ENCODE measurements at places on chromosomes 7 and 10.

- DNase-seq: no peak
Measured at GRCh38 chr7:155190688-155191087, 107.0 kb upstream of the INSIG1 start.

- DNase-seq: no peak
Measured at GRCh38 chr10:48245977-48246376, 28.5 kb downstream of the FRMPD2 start.

GRCh38 chr7:39321909-39322498 lies 244.2 kb upstream of the YAE1 start:
- no peak for DNase-seq

DNA sequence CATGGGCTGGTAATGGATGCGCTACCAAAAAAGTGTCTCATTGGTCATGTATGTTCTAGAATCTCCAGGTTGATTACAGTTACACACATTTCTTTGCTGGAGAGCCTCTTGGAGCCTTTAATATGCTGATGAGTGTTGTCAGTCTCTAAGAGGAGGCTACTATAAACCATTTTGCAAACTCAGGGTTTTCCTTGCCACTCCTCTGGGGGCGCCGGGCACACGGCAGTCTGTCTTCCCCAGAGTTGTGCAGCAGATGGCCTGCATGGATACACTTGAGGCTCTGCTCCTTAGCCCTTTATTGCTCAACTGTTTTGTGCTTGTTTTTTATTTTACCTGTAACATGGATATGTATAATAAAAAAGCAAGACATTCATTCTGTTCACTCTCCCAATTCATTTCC lies 196.5 kb downstream of the ACTR3B start:
- DNase-seq: no peak

- no peak for DNase-seq
Measured at GRCh38 chr7:1259621-1260243, 27.1 kb downstream of the UNCX start.

- DNase-seq: no peak
Measured at GRCh38 chr7:82615527-82615926, 171.9 kb upstream of the CACNA2D1 start.

- no peak for DNase-seq
Measured at GRCh38 chr10:113473851-113474250, 79.0 kb upstream of the HABP2 start.

GRCh38 chr7:47413526-47414341 lies 168.2 kb downstream of the TNS3 start:
- no peak for DNase-seq

- DNase-seq: no peak
Measured at GRCh38 chr7:73740212-73740611, 1.6 kb upstream of the ABHD11 start.

- DNase-seq: no peak
Measured at GRCh38 chr7:6256677-6257535, 15.5 kb downstream of the CYTH3 start.

DNA sequence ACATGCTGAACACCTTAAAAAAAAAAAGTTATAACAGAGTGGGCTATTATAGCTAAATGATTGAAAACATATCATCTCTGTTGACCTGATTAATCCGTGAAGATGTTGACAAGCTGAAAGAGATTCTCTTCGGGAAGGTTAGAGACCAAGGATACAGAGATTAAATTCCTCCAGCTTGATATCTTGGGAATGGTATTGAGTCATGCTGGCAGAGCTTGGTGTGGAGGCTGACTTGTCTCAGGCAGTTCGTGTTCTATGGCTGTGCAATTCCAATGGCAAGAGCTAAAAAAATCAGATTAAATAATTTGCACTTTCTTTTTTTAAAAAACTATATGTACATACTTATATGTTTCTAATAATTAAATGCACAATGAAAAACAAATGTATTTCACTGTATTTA lies 24.9 kb upstream of the CACNA2D1 start:
- no peak for DNase-seq

- no peak for DNase-seq
Measured at GRCh38 chr10:119370111-119370741, 162.9 kb downstream of the GRK5 start.

DNA sequence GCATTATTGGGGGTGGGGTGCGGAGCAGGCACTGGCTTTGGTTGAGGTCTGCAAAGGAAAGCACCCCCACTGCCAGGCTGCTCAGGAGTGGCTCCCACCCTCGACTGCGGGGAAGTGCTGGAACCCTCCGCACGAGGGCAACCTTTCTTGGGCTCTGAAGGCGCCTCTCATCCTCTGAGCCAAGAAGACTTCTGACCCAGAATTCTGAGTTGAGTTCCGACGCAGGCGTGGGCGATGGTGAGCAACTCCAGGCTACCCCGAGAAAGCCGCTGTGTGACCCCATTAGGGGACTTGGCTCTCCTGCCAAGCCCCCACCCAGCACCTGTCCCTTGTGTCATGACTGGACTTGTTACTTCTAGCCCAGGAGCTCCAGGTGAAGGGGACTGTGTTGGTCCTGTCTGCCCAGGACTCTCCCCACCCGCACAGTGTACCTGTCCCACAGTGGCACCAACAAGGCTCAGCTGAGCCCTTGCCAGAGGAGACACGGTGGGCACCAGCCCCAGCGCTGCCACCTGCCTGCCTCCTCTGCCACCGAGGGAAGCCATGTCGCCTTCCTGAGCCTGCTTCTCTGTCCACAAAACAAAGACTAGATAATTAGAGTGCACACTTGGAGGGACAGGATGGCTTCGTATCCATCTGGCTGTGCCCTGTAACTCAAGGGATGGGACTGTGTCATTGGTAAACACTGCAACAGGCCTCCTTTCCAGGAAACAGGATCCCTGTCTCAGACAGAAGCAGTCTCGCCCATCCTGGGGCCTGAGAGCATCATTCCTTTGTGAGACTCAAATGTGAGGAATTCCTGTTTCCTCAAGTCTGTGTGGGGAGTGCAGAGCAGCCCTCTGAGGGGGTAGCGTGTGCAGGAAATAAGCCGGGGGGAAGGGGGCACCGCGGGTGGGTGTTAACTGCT lies 128.8 kb downstream of the LHPP start:
- DNase-seq: no peak

DNA sequence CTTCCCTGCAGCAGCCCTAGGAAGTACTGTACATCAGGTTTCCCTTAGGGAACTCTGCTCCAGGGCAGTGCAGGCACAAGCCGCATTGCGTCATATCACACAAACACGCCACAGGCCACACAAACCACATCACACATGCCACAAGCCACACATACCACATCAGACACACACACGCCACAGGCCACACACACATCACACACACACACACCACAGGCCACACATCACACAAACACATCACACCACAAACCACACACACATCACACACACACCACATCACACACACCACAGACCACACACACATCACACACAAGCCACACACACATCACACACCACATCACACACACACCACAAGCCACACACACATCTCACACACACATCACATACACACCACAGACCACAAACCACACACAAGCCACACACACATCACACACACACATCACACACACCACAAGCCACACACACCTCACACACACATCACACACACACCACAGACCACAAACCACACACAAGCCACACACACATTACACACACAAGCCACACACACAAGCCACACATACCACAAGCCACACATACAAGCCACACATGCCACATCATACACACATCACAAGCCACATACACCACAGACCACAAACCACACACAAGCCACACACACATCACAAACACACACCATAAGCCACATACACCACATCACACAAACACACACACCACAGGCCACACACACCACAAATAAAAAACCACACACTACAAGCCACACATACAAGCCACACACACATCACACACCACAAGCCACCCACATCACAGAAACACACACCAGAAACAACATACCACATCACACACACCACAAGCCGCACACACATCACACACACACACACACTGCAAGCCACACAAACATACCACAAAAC lies 53.4 kb downstream of the TMEM209 start:
- no peak for DNase-seq

- DNase-seq: no peak
Measured at GRCh38 chr10:26557641-26558014, 119.5 kb downstream of the APBB1IP start.

DNA sequence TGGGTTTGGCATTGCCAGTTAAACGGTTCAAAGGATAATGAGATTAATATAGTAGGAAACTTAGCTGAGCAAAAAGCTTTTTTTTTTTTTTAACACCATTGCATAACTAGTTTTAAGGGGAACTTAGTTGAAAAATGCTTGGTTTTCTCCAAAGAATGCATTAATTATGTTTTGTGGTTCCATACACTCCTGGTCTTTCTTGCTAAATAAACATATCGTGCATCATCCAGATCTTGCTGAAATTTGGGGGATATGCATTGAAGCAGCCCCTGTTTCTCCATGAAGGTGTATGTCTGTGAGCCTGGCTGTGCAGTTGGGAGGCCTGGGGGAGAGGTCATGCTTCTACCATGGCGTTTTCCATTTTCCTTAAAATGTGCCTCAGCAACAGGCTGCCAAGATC lies 558.2 kb upstream of the GALNT17 start:
- no peak for DNase-seq

DNA sequence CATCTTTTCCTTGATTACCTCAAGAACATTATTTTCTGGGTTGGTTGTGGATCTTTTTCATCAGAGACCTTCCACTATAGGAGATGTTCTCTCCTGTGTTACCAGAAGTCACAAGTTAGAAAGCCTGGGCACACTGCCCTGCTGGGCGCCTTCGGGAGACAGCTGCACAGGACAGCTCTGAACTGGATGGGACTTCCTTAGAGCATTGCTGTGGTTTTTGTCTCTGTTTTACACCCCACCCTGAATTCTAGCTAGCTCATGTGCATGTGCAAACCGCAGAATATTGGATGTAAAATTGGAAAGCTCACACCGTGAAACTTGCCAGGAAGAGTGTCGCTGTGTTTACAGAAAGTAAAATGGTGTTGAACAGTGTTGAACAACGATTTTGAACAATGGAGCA lies 54.4 kb upstream of the SEC61G start:
- DNase-seq: no peak

DNA sequence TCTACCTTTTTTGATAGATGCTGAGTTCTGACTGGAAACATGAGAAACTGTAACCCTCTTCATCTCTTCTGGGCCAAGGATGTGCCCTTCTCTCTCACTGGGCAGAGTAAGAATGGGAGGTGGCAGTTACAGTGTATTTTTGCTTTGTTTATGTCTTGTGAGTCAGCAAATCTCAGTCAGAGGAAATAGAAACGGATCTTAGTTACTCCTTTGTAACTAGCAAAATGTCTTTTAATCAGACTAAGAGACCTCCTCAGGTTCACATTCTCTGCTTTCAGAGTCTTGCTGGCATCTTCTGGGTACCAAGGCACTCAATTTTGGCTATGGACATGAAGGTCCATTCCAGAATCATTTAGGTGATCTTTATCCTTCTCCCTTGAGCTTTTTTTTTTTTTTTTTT lies 70.9 kb downstream of the HHEX start:
- DNase-seq: no peak

DNA sequence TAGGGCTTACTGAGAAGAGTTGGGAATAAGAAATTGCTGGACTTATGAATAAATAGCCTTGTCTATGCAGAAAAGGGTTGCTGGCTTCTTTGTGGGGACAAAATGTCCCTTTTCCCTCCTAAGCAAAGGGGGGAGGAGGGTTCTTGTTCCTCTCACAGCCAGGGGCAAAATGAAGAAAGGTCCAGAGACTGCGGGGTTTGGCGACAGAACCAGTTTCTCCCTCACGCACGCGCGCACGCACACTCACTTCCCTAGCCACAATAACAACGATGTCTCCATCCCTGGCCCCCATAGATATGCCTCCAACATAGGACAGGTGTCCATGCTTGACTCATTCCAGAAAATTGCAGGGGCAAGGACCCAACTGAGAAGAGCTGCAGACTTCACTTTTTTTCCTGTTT lies 3.3 kb downstream of the ZMIZ1 start:
- DNase-seq: no peak

DNA sequence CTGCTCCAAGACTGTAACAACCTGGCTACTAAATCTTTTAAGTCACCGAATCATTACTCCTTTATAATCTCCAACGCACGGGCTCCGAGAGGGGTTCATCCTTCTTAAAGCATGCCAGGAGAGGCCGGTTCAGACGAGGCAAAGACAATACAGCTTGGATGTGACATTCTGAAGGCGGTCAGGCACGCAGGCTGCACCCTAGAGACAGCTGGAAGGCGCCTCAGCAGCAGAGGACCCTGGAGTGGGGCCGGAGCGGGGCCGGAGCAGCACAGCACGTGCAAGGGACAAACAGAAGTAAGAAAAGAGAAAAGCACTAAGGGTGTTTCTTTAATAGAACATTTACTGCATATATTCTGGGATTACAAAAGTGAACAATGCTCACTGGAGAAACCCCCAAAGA lies 97.8 kb upstream of the PPP2R2D start:
- no peak for DNase-seq

DNA sequence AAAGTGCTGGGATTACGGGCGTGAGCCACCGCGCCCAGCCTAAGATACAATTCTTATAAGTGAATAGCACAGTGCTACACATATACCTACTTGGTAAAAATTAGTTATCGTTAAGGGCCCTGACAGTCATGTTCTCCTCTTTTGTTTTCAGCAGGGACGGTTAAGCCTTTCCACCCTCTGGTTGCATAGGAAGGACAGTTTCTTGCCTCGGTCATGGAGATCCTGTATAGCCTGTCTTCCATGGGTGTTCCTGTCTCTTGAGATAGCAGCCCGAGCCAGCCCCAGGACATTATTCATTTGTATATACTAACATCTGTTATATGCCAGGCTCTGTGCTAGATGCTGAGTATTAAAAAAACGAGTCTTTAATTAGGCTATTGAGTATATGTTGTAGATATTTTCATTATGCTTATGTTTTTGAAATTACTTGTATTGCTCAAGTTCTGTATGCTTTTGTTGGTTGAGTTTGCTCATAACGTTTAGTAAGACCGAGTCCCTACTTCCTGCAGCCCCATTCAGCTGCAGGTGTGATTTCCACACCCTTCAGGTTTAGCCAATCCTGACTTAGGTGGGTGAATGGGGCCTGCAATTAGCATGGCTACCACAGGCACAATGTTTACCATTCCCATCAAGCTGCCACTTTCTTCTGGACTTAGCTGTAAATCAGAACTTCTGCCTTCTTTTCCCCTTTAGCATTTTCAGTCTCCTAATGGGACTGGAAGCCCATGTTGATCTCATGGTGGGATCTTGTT lies 24.8 kb downstream of the CCSER2 start:
- no peak for DNase-seq

GRCh38 chr7:26447116-26447515 lies 155.5 kb downstream of the SNX10 start:
- DNase-seq: no peak

DNA sequence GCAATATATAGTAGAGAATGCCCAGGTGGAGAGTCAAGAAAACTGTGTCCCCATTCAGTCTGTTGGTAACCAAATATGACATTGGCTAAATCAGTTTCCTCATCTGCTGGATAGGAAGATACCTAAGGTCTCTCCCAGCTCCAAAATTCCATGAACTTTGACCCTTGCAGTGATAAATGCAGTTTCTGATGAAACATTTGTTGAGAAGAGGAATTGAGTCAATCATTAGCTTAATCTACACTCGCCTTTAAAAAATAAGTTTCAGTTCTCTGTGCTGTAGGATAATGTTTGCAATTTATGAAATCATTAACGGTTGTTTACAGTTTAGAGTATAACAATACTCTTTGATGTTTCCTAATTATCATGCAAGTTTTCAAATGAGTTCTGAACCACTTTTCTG lies 38.0 kb upstream of the SLC25A13 start:
- no peak for DNase-seq

Measured in T-helper 22 cell (primary cell).